ENCODE measurements at places on chromosomes 6 and 20.

- no peak for DNase-seq
Measured at GRCh38 chr20:57280221-57280620, 13.8 kb upstream of the BMP7 start.

- DNase-seq = no peak
Measured at GRCh38 chr6:130070326-130070725, 51.9 kb downstream of the L3MBTL3 start.

DNA sequence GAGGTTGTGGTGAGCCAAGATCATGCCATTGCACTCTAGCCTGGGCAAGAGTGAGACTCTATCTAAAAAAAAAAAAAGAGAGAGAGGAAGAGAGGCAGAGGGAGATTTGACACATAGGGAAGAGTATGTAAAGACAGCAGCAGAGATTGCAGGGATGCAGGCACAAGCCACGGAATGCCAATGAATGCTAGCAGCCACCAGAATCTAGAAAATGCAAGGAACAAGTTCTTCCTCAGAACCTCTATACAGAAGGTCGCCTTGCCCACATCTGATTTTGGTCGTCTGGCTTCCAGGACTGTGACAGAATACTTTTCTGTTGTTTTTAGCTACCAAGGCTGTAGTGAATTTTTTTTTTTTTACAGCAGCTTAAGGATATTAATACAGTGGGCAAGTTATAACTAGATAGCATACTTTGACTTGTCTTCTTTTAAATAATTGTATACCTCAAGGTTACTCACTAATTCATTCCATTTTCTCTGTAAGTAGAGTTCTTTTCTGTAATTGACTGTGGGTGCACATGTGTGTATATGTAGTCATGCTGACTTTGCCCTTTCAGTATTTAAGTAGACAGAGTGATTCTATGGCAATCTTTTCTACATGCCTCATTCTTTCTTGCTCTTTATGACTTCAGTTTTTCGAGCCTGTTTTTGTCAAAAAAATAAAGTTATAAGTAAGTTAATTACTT, 402.2 kb downstream of the GJA1 start:
- no peak for DNase-seq

DNA sequence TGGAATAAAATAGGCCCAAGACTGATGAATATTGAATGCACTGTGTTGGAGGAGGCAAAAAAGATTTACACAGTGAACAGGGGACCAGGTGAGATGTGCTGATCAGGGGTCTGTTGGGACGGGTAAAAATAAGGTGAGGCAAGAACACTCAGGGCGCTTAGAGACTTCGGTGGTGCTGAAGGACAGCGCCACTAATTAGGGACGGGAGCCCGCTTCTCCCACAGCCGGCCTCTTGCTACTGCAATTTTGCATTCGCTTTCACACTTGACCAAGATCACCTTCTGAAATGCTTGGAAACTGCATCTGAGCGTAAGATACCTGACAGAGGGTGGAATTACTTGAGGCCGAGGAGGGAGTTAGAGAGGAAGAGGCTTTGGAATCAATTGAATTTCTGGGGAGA, 7.3 kb downstream of the TFAP2D start:
- DNase-seq = no peak

- DNase-seq = no peak
Measured at GRCh38 chr6:1595271-1596087, 14.2 kb upstream of the FOXC1 start.

GRCh38 chr6:48985025-48985424, 478.0 kb downstream of the MMUT start:
- no peak for DNase-seq

DNA sequence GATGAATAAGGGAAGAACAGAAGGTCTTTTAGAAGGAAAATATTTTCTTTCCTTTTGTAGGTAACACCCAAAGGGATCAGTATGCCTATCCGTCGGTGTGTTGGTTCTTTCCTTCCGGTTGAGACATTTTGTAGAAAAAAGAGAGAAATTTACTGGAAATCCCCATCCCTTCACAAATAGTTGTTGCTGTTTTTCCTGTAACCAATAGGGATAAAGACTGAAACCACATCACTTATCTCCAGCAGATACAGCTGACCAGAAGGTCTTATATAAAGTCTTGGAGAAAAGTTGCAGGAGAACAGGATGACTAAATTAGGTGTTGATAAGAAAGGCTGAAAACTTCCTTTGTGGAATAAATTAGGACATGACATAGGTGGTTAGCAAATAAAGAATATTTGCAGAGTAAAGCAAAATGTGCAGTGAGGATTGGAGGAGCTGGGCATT, 14.8 kb upstream of the HLA-DRB1 start:
- no peak for DNase-seq

DNA sequence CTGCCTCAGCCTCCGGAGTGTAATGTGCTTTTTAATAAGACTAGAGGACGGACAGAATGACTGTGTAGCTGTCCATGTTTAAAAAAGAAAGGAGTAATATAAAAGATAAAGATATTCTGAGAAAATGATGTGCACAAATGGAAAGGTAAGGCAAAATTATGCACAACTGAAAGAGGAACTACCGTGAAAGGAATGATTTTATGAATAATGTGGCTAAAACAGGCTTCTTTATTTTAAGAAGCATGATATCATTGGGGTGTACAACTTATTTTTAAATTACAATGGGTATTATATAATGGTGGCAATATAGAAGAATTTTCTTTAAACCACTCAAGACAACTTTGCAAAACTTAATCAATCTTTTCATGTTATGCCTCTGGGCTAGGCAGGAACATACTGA, 78.1 kb downstream of the FIG4 start:
- no peak for DNase-seq

DNA sequence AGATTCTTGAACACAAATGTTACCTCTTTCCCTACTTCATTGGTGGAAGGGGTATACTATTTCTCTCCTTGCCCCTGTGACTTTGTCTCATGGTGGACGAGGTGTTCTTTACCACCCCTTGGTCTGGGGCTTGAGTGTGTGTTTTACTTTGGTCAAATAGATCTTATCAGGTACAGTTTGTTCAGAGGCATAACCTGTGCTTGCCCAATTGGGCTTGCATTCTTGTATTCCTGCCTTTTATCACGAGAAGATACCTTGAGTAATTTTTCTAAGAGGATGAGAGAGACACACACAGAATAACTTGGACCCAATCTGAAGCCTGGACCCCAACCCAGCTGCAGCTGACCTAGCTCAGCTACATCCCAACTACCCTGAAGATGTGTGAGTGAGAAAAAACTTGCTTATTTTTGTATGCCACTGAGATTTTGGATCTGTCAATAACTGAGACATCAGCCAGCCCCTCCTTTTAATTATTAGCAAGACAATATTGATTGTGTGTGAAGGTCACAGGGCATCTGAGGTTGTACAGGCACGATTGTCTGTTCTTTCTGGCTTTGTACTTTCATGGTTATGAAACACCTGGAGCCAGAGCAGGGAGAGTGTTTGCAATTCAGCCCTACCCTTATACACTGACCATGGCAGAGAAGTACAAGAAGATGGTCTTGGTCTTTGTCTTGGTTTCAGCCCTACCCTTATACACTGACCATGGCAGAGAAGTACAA, 204.7 kb upstream of the SLC35B3 start:
- DNase-seq = no peak

DNA sequence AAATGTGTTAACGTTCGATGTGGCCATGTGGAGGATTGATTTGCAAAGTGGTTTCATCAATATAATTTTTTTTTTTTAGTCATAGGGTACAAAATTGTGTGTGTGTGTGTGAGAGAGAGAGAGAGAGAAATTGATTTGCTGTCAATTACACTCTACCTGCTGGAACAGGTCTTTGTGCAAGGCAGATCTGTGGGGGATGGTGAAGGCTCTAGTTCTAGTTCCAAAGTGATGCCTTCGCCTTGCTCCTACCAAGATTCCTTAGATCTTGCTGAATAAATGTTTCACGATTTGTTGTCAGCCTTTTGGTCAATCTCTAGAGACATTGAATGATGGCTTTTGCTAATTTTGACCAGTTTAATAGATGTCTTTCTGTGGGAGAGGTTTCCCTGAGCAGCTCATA, 64.8 kb downstream of the SERAC1 start:
- DNase-seq = no peak

DNA sequence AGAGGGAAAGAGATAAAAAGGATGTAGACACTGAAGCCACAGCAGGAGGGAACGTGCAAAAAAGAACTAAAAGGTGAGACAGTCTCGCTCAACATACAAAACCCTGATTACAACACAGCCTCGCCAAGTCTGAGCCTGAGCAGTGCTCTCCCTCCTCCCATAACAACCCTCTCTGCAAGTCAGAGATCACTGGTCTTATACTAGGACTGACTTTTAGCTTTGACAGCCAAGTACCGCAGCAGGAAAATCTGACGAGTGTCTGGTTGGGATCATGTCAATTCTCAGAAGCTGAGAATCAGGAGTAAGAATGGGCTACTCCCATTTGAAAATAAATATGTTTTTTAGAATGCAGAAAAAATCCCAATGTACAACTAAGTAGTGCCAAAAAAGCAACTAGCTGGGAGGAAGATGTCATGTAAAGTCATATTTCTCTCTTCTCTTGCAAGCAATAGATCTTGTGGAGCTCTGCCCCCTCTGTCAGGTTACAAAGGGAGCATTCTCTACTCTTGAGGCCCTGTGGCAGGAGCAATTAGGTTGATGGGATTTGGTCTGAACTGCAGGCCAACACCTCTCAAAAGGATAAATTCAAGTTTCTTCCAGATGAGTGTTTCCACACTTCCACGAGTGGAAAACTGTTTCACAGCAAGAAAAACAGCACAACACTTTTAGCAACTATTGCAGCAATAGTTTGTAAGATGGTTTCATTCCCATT, 118.9 kb upstream of the COL21A1 start:
- DNase-seq = no peak

- no peak for DNase-seq
Measured at GRCh38 chr6:117267766-117268534, 2.6 kb downstream of the VGLL2 start.

DNA sequence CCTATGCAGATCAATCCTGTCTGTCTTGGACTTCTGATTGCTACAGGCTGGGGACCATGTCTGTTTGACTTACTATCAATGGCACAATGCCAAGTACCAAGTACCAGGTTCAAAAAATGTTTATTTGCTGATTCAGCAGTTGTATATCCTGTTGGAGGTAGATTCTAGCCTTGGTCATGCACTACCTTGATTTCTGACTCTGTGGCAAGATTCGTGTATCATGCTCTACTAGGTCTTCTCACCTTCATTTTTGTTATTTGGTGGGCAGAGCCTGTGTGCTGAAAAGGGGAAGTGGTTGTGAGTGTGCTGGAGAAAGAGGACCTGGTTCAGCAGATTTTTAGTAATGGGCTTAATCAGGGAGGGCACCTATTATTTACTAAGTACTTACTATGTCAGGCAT, 192.4 kb upstream of the MYLIP start:
- no peak for DNase-seq

DNA sequence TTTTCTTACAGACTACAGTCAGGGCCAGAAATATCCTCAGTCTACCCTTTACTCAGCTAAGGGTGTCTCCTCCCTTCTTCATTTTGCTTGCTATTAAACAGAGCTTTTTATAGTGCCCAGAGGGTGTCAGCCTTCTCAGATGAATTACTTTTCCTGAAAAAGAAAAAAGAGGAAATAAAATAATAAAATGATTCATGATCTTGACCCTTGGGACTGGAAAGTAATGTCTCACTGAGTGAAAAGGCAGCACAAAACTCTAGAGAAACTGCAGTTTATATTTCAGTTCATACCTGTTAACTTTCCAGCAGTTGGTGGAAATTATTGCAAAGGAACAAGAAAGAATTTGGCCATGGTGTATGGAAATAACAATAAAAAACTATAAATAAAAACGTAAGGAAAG, 170.6 kb downstream of the IBTK start:
- no peak for DNase-seq

DNA sequence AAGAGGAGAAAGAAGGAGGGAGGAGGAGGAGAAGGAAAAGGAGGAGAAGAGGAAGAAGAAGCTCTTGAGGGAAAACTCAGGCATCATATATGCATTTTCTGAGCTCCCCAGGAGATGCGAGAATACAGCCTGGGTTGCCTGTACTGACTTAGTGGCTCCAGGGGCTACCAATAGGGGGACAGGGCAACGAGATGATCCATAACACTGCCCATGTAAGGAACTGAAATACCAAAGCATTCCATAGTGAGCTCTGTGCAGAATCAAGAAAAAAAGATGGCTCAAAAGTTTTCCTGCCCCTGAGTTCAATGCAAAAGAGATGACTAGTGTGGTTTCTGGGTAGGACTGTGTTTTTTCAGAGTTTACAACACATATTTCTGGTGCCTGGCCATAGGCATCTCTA, 258.7 kb downstream of the ALDH8A1 start:
- DNase-seq = no peak

GRCh38 chr6:149445095-149445466, 39.7 kb downstream of the ZC3H12D start:
- no peak for DNase-seq

GRCh38 chr20:38220587-38221118, 39.9 kb downstream of the KIAA1755 start:
- no peak for DNase-seq

DNA sequence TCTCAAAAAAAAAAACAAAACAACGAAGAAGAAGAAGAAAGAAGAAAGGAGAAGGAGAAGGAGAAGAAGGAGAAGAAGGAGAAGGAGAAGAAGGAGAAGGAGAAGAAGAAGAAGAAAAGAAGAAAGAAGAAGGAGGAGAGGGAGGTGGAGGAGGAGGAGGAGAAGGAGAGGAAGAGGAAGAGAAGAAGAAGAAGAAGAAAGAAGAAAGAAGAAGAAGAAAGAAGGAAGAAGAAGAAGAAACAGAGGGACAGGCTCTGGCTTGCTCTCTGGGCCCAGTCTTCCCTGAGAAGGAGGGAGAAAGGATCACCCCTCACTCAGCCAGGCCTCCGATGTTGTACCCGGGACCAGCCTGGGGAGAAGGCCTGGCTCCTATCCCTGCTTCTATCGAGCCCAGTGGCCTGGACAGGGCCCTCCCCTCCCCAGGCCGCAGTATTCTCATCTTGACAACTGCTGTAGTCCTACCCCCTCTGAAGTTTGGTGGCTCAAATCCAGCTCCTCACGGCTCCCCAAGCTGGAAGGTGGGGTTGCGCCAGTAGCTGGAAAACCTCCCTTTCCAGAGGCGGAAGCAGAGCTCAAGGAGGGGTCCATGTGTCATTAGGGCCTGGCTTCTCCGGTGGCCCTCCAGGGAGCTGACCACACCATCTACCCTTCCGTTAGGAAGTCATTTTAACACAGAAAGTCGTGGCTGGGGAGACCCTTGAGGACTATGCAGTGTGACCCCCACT, 18.9 kb downstream of the C6orf132 start:
- no peak for DNase-seq

DNA sequence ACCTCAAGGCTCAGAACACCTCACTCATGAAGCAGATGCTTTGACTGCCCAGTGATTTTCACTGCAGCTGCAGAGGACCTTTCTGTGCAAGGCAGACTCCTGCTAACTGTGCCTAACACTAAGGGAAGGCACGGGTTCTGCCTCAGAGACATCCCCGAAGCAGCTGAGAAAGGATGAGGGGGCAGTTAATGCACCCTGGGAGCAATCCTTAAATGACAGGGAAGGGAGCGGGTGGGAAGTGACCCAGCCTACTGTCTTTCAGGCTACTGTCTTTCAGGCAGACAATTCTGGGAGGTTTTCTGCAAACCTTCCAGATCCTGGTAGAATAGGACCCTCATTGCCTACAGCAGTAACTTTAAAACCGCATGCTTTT, 55.3 kb downstream of the NDUFAF5 start:
- no peak for DNase-seq
